ENCODE measurements at places on chromosomes 16 and 17.

DNA sequence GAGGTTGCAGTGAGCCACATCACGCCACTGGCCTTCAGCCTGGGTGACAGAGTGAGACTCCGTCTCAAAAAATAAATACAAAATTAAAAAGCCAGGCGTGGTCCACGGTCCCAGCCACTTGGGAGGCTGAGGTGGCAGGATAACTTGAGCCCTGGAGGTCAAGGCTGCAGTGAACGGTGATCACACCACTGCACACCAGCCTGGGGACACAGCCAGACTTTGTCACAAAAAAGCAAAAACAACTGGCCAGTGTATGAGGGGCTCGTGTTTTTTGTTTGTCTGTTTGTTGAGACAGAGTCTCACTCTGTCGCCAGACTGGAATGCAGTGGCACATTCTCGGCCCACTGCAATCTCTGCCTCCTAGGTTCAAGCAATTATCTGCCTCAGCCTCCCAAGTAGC lies 1.2 kb upstream of the UBB start:
- DNase-seq: no peak

DNA sequence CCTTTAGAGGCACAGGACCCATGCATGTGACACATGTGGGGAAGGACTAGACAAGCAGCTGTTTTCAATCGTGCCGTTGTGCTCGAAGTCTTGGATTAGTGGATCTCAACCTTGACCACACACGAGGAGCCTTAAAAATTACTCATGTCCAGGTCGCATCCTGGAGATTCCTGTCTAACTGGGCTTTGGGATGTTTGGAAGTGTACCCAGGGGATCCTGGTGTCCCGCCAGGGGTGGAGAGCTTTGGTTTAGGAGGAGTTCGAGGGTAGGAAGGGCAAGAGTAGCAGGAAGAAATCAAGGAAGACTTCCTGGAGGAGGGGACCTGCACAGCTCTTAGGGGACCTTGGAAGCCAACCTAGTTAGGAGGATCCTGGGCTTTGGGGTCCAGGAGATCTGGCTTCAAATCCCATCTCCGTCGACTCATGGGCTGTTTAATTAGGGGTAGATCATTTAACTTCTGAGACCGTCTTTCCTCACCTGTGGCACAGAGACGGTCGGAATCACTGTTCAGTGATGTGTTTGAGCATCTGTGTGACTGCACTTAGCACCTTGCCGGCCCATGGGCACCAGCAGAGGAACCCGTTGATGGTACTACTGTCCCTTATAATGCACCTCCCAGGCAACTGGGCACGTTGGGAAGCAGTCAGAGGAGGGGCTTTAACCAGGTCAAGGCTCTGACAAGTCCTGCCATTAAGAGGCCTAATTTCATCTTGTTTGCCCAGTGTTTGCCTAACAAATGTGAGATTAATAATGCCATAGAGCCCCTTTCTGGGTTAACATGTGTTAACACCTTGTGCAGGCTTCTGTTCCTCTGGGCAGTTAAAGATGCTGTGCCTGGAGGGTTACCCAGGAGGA lies 102.0 kb upstream of the PLCG2 start:
- no peak for DNase-seq

DNA sequence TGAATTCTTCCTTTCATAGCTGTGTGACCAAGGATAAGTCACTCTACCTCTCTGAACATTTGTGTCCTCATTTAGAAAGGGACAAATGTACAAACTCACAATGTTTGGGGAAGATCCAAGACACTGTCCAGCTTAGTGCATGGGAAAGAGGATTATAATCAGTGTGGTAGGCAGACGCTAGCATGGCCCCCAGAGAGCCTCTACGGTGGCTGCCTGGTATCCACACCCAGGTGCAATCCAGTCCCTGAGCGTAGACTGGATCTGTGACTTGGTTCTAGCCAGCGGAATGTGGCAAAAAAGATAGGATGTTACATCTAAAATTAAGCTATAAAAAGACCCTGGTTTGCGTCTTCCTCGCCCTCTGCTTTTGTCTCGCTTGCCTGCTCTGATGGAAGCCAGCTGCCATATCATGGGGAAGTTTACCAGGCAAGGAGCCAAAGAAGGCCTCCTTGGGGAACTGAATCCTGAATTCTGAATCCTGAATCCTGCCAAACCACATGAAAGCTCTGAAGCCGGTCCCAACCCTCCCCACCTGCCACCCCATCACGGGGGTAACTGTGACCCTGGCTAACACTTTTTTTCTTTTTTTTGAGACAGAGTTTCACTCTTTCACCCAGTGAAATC lies 51.7 kb downstream of the PLXDC1 start:
- DNase-seq: no peak

GRCh38 chr17:50256826-50257618 lies 17.2 kb upstream of the TMEM92 start:
- DNase-seq: no peak

DNA sequence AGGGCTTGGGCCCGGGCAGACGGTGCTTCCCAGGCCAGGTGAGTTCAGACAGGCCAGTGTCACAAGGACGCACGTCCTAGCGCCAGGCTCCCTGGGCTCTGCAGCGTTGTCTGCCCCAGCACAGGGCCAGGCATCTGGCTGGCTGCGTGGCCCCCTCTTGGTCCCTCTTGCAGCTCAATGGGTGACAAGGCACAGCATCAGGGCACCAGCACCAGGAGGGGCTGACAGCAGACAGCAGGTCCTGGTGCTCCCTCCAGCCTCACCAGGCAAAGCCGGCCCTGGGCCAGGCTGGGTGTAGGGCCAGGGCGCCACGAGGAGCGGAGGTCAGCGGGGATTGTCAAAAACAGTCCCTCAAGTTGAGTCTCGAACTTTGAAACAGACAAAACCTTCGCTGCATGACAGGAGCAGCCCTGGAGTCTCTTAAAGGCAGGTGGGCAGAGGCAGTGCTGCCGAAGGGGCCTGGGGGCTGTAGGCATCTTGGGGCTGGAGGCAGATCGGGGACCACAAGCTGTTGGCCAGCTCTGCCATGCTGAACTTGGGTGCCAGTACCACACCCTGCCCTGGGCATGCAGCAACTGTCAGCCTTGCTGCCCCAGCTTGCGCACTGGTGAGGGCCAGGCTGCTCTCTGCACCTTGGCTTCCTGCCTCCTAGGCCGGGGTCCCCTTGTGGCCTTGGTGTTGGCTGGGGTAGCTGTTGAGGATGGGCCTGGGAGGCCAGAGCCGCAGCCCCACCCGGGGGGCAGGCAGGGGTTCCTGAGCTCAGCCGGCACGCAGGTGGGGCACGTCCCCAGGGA lies 48.8 kb downstream of the PRMT7 start:
- no peak for DNase-seq

DNA sequence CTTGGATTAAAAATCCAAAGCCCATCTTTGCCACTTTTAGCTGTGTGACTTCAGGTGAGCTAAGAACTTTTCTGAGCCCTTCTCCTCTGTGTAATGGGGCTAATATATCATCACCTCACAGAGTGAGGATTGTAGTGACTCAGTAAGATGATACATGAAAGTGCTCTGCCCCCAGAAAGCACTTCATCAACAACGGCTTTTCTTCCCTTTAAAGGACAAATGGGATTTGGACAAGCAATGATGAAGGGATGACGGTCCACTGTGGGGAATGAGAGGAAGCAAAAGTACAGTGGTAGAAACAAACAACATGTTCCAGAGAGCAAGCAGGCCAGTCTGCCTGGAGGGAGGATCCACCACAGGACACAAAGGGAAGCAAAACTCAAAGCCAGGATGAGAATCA lies 14.3 kb upstream of the TMED6 start:
- DNase-seq: no peak

- no peak for DNase-seq
Measured at GRCh38 chr17:18084256-18084655, 3.5 kb upstream of the DRG2 start.

GRCh38 chr17:13597723-13598347 lies 3.9 kb downstream of the HS3ST3A1 start:
- DNase-seq: no peak

DNA sequence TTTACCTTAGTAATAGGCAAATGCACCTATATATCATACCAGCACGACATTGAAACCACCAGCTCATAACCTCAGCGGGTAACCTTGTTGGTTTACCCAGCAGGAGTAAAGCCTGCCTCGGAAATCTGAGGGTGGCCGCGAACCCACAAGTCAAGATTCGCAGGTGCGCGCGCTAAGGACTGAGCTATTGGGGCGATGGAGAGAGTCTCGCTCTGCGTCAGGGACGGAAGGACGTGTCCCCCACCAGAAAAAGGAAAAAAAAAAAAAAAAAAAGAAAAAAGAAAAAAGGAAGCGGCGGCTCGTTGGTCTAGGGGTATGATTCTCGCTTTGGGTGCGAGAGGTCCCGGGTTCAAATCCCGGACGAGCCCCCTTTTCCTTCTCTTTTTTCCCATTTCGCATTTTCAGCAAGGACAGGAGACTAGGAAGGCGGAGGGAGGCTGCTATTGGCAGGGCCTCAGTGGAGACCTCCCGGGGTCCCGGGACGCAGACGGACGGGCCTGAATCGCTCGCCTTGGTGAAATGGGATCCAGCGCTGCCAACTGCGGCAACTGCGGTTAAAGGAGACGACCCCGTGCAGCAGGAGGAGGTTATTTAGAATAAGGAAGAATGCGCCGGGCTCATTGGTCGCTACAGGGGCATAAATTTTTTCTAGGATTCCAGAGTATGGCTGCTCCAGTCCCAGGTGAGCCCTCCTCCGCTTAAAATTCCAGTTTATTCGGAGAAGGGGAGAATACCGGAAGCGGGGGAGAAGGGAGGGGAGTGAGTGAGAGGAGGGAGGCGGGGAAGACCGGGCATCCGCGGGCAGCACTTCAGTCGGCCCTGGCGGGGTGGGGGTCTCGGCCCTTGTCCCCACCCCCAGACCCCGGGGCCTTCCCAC lies at the start of gene OR1F1:
TSS of gene OR1F1 (plus strand) at position 407 of the 877 bp plus-strand sequence.
- no peak for DNase-seq

DNA sequence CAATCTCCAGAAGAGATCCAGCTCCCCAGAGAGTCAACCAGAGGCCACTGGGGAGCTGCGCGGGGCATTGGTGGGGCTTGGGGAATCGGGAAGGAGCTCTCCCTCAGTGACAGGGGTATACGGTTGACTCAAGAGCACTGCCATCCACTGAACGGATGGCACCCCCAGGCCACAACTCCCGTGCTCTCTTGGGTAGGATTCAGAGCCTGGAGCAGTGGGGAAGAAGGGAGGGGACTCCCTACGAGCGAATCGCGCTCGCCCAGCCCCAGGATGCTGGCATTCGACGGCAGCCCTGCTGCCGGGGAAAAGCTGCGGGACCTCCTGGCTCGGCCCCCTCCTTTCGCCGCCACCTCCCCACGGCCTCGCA lies 473 bp upstream of the TPPP3 start:
- no peak for DNase-seq

DNA sequence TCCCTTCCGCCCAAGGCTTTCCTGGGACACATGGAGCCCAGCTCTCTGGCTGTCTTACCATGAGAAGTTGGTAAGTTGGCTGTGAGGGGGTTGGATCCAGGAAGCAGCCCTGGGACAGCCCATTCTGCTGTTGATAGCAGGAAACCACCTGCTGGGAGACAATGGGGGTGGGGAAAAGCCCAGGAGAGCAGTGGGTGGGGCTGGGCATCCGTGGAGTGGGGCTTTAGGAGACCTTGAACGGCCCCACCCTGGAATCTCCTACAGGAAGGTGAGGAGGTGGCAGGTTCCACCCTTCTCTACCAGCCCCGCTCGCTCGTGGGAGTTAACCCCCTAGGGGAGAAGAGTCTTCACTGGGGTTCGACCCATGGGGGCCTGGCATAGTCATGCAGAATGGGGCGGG lies 5.8 kb downstream of the TMEM92 start:
- no peak for DNase-seq

DNA sequence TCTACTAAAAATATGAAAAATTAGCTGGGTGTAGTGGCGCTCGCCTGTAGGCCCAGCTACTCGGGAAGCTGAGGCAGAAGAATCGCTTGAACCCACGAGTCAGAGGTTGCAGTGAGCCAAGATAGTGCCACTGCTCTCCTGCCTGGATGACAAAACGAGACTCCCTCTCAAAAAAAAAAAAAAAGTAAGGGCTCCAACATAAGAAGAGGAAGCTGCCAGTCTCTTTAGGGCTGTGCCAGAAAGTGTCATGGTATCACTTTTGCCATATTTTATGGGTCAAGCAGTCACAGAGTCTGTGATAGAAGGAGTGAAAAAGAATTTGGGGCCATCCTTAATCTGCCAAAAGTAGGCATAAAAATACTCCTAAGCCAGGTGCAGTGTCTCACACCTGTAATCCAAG lies 1.4 kb upstream of the PIPOX start:
- no peak for DNase-seq

DNA sequence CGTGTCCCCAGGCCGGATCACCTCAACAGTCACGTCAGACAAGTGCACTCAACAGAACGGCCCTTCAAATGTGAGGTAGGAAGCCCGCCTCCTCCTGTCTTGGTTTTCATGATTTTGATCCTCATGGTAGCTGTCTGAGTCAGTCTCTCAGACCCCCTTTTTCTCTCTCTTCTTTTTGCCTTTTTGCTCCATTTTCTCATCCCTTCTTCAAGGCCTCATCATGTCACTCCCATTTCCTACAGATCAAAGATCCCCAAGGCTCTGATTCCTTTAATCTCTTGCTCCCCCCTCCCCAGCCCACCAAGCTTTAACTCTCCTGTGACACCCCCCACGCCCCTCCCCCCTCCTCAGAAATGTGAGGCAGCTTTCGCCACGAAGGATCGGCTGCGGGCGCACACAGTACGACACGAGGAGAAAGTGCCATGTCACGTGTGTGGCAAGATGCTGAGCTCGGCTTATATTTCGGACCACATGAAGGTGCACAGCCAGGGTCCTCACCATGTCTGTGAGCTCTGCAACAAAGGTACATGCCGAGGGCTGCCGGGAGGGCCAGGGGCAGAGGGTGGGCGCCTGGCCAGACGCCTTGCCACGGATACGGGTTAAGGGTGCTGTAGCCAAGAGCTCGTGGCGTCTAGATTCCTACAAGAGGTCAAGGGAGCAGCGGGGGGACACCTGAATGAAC lies 2.0 kb downstream of the MAZ start:
- no peak for DNase-seq

DNA sequence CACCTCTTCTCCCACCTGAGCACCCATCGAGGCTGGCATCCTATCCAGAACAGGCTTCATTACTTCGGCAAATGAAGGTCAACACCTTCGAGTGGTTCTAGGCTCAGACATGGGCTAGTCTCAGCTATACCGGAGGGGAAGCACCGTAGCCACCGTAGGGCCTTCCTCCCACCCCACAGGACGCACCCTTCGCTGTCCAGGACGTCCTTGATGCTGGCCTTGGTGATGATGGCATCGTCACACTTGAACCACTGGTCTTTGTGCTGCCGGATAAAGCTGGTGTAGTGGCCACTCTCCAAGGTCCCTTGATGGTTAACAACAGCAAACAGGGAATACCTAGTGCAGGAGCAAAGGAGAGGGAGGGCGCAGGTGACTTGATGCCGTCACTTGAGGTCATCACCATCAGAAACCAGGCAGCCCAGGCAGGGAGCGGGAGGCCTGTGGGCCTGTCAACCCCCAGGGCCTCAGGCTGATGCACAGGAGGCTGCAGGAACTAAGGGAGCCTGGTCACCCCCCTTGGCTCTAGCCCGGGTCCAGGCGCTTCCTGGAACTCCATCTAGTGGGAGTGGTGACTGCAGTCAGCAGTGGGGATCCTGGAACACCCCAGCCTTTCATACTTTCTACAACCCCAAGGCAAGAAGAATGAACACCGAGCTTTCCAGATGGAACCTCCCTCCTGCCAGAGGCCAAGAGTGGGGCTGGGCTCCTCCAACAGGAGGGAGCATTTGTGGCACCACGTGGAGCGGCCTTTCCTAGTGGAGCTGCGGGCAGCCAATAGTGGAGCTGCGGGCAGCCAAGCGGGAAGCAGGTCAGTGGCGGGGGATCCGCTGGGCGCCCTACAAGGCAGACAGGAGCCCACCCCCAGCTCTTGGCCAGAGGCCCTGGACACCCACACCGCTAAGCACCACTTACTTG lies 38.5 kb downstream of the USP22 start:
- no peak for DNase-seq
